ENCODE measurements at places on chromosomes 2 and 18.

- DNase-seq: no peak
Observed at GRCh38 chr2:238039151-238039550, 21.6 kb upstream of the SCLY start.

- no peak for DNase-seq
Observed at GRCh38 chr2:208358758-208359631, 47.6 kb upstream of the PTH2R start.

DNA sequence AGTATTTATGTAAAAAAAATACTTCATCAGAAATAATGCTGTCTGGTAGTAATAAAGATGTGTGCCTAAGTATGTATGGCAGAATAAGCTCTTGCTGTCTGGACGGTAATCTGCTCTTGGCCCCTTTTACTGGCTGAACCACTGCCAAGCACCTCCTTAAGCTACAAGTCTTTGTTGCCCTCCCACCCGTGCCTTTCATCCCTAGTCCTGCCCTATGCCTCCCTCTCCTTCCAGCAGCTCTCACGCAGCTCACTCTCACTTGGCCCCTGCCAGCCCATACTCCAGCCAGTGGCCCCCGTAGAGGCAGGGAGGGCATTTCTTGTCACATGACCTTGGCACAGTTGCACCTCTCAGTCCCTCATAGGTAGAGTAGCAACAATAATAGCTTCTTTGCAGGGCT is 54.5 kb upstream of the NPAS2 start:
- DNase-seq: no peak

GRCh38 chr2:222877556-222878300 is 16.9 kb downstream of the ACSL3 start:
- no peak for DNase-seq

DNA sequence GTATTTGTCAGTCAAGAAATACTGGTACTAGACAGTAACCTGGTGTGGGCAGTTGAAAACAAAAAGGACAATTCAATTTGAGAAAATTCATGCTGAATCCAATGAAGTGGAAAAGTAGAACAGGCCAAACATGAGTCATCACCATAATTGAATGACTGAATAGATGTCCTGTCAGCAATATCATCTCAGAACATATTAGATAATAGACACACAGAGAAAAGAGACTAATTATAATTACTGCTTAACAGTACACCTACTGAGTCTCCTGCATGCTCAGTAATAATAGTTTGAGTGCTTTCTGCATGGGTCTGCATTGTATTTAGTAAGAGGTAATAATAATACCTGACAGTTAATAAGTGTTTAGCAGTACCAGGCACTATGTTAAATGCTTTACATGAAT is 138.6 kb upstream of the ZC3H15 start:
- DNase-seq: no peak

- DNase-seq: no peak
Observed at GRCh38 chr2:1907291-1907690, 163.0 kb upstream of the PXDN start.

- DNase-seq: no peak
Observed at GRCh38 chr18:66972681-66973080, 368.8 kb upstream of the CDH19 start.

GRCh38 chr2:214184461-214184860 is 226.4 kb upstream of the VWC2L start:
- DNase-seq: no peak

DNA sequence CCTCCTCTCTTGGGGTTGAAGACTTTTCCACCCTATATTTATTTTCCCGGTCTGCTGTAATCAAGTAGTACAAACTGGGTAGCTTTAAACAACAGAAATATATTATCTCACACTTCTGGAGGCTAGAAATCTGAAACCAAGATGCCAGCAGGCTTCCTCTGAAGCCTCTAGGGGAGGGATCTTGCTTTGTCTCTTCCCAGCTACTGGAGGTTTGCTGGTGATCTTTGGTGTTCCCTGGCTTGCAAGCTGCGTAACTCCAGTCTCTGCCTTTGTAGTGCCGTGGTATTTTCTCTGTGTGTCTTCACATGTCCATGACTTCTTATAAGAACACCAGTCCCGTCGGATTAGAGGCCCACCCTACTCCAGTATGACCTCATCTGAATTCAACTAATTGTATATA is 44.4 kb downstream of the MYO3B start:
- no peak for DNase-seq

DNA sequence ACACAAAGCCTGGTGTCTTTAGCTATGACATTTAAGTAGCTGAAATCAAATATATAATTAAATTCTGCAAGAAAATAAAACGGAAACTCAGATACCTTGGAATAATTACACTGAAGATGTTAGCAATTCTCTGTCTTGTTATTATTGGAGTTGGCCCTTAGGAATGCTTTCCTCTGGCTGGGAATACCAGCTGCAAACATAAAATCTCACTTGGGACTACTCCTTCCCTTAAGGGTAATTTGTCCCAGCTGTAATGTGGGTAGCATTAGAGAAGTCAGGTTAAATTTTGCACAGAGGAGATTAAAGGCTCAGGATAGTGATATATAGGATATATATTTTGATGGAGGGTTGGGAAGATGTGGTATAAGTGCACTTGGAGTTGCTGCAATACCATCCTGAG is 37.3 kb upstream of the GRP start:
- no peak for DNase-seq

DNA sequence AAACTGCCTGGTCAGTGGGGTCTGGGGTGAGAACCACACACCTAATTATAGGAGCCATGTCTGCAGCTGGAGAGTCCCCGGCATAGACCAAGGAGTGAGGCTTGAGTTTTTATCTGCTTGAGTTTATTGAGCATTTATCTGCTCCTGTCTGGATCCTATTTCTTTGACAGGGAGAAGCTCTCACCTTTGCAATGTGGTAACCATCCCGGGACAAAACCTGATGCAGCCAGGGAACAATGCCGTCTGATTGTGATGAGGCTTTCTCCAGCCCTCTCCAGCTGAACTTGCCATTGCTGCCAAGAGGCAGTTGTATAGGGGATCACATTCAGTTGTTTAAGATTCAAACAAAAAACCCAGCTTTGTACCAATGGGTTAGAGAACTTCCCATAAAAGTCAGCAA is 324.4 kb downstream of the TSN start:
- DNase-seq: no peak

DNA sequence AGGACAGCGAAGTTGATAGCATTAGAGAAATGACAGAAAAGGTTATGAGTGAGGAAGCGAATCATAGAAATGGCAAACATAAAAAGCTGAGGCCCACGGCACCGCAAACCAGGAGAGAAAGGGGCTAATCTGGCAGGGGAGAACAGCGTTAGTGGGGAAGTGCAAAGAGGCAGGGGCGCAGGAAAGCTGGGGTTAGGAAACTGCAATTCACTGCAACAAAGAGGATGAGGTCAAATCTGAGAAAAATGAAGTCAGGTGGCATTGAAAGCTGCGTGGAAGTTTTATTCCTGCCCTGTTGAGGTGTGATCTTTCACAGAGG is 653 bp upstream of the ABI2 start:
- DNase-seq: peak; percentile 2

GRCh38 chr2:76464310-76464709 is 753.6 kb upstream of the GCFC2 start:
- no peak for DNase-seq

DNA sequence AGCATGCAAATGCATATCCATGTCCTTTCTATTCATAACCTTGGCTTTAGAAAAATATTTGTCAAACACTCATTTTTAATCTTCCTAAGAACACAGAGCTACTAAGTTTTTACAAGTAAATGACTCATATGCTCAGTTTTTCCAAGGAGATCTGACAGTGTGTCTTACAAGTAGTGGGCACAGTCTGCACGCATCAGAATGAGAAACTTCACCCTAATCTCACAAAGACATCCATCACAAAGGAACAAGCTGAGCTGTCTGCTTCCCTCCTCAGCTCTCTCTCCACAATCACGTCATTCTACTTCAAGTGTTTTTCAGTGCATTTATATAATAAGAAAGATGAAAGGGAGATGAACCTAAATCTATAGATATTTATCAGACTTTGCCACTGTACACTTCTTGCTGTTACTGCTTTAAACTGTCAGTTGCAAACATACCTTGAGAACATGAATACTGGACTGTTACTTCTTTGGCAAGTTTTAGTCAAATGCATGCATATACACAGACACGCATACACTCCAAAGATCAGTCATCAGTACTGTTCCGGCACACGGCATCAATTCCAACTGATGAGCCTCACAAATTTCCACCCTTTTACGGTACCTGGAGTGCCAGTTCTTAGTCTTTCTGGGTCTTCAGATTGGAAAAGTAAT is 75.7 kb downstream of the RBMS1 start:
- DNase-seq: no peak

- DNase-seq: peak; percentile 26
Observed at GRCh38 chr2:54673501-54673998, 49.9 kb upstream of the EML6 start.

DNA sequence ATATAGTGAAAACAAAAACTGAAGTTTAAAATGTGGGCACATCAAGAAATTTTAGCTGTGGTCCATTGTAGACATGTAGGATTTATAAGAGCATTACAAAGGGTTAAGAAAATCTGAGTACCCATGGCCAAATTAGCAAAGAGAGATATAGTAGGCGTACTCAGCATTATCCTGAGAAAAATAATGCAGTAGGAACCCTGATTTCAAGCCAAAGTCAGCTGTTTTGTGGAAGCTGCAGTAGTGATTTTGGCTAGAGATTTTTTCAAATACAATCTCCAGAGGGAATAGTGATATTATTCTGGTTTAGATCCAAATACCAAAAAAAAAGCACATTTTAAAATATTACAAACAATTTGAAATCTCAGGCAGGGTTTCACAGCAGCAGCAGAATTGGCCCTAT is 450.9 kb downstream of the FBXO15 start:
- DNase-seq: no peak

DNA sequence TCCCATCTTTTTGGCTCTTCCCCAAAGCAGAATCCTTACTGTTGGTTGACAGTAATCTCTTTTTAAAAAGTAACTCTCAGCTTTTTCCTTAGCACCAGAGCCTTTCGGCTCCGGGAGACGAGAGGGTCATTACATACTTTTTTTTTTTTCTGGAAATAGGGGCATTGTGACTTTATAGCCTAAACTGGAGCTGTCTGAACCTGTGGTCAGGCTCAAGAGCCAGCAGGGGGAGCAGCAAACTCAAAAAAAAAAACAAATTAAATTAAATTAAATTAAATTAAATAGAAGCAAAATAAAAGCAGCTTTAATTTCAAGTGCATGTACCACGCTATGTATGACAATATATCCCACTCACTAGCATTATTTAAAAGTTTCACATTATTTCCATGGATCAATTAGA is 156.6 kb downstream of the DTNA start:
- no peak for DNase-seq

DNA sequence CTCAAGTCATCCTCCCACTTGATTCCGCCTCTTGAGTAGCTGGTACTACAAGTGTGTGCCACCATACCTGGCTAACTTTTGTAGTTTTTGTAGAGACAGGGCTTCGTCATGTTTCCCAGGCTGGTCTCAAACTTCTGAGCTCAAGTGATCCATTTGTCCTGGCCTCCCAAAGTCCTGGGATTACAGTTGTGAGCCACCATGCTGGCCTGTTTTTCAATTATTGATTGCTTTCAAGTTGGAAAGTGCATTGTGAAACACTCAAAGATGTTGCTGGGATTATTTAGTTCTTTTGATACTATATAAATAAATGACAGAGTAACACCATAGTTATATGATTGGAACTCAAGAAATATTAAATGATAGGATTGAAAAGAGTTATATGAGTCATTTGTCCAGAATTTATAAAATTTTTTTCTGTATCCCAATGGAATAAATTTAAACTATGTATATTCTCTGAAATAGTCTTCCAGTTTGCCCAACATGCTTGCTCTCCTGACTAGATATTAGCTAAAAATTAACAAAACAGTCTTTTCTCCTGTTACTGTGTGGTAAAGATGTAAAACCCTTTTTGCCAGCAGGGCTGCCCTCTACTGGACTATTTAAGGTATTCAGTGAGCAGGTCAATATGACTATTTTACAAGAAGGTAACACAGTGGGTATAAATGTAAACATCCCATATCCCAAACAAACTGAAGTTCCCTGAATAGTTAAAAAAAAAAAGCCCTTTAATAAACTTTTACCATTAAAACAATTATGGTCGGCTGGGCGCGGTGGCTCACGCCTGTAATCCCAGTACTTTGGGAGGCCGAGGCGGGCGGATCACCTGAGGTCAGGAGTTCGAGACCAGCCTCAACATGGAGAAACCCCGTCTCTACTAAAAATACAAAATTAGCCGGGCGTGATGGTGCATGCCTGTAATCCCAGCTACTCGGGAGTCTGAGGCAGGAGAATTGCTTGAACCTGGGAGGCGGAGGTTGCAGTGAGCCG is 42.7 kb downstream of the ACSL3 start:
- DNase-seq: no peak

DNA sequence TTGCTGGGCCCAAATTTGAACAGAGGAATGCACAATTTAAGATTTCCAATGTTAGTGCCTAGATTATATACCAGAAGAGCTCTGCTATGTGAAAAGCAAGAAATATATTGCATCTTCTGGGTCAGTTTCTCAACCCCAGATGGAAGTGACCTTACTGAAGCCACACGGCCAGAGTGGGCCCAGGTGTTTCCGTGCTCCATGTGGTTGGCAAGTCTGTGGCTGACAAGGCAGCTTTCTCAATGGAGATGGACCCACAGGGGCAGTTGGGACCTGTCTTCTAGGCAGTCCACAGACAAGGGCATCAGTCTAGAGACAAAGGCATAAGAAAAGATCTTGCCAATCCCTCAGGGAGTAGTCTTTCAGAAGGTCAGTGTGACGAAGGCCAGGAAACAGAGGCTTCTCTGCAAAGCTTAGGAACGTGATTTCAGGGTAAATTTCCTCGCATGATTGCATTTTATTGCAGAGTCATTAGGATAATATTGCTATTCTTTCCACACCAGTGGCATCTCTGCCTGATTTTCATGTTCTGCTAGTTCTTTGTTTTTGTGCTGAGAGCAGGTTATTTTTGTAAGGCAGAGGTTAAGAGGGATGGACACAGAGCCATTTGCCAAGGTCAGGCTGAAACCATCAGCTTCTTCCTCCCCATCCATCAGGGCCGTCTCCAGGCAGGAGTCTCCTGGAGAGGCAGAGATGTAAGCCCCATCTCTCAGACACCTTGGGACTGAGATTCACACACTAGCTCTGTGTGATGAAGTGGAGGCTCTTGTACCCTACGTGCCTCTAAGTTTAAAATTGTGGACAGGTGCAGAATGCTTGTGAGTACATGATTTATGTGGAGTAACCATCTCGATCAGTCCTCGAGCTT is 202.1 kb downstream of the ANKRD30B start:
- DNase-seq: no peak

- no peak for DNase-seq
Observed at GRCh38 chr2:236137066-236137465, 31.1 kb downstream of the GBX2 start.

Data from stimulated activated CD4-positive, alpha-beta T cell treated with anti-CD3 and anti-CD28 coated beads, Interleukin-4, amount 100 ng/mL, for 48 hours (primary cell).